AG20443 (cell line): ENCODE measurements at places on chromosomes 1 and 21.

DNA sequence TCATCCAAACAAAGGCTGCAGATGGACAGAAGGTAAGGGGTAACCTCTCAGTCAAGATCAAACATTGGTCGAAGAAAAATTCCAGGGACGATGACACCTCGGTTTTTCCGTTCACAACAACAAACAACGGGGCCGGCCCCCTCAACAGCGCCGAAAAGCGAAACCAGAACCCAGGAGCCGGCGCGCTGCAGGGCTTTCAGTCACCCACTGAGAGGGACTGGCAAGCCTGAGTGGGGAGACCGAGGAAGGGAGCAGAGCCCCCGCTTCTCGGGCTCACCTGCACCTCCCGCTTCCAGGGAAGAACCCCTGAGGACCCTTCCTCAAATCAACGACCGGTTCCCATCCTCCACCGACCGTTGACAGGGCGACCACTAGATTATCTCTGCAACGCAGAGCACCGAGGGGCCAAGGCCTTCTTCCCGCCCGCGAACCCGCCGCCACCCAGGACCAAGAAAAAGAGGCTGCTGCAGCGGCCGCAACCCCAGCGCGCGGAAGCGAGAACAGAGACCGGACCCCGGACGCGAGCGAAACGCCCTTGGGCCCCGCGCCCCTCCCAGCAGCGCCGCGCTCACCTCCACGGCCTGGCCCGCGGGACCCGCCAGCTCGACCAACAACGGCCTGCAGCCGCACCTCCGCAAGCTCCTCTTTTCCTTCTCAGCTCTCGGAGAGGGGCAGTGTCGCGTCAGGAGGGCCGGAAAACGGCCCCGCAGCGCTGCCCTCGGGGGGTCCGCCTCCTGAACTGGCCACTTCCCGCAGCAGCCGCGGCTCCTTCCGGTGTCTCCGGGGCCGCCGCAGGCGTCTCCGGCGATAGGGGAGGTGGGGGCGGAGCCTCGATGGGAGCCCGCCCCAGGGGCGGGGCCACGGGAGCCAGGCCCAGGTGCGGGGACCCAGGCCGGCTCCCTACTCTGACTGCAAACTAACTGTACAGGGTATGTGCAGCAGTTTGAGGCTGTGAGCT, at the start of gene USP33:
TSS of gene USP33 (minus strand) at position 782 of the 958 bp plus-strand sequence. CDS start 18,155 bp downstream, outside the sequence.
- DNase-seq: peak; percentile 95

GRCh38 chr1:95139039-95139438, 21.9 kb downstream of the TLCD4 start:
- no peak for DNase-seq

DNA sequence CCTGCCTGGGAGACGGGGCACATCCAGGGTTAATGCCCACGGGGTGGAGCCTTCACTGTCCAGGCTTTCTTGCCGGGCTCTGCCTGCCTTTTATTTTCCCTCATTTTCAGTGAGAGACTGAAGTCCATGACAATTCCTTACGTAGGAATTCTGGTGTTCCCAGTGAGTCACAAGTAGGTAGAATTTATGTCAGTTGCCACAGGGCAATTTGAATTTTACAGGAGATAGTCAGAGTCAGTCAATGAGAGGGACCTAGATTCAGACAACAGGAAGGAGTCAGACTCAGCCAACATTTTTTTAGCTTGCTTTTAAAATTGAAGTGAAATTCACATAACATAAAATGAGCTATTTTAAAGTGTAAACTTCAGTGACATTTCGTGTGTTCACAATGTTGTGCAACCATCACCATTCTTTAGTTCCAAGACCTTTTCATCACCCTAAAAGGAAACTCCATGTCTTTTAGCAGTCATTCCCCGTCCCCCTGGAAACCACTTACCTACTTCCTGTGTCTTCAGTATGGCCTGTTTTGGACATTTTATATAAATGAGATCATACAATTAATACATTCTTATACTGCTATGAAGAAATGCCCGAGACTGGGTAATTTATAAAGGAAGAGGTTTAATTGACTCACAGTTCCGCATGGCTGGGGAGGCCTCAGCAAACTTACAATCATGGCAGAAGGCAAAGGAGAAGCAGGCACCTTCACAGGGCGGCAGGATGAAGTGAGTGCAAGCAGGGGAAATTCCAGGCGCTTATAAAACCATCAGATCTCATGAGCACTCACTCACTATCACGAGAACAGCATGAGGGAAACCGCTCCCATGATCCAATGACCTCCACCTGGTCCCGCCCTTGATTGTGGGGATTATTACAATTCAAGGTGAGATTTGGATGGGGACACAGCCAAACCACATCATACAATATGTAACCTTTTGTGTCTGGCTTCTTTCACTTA, 14.6 kb downstream of the AJAP1 start:
- DNase-seq: no peak

- DNase-seq: peak; percentile 52
Measured at GRCh38 chr21:35641271-35642016, 418.9 kb downstream of the SETD4 start.

DNA sequence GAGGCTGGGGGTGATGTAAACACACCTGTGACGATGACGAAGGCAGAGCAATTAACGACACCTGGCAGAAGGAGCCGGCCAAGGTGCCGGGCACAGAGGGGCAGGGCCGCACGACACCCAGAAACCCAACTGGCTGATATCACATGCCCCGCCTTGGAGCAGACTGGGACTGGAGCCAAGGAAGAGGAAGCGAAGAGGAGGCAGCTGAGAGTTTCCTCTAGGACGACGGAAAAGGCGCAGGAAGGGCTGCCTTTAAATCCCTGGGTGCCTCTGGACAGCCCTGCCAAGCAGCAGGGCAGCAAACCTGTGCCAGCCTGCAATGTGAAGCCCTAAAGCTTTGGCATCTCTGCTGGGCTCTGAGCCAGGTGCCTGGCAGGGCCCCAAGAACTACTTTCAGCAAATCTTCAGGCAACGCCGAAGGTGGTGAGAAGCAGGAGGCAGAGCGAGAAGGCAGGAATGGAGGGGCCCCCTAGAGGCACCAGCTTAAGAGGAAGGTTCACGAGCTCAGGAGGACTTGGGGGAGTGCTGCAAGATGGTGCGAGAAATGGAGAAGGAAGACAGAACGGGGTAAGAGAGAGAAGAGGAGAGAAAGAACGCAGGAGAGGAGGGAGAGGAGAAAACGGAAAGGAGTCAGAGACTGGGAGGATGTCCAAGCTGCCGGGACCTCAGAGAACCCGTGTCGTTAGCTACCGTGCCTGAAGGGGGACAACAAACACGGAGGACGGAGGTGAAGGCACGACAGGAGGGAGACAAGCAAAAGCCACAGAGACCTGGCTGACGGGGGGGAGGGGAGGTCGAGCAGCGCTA, 25.3 kb upstream of the PEF1 start:
- no peak for DNase-seq

GRCh38 chr1:186325239-186325638, 49.8 kb downstream of the TPR start:
- DNase-seq: no peak

DNA sequence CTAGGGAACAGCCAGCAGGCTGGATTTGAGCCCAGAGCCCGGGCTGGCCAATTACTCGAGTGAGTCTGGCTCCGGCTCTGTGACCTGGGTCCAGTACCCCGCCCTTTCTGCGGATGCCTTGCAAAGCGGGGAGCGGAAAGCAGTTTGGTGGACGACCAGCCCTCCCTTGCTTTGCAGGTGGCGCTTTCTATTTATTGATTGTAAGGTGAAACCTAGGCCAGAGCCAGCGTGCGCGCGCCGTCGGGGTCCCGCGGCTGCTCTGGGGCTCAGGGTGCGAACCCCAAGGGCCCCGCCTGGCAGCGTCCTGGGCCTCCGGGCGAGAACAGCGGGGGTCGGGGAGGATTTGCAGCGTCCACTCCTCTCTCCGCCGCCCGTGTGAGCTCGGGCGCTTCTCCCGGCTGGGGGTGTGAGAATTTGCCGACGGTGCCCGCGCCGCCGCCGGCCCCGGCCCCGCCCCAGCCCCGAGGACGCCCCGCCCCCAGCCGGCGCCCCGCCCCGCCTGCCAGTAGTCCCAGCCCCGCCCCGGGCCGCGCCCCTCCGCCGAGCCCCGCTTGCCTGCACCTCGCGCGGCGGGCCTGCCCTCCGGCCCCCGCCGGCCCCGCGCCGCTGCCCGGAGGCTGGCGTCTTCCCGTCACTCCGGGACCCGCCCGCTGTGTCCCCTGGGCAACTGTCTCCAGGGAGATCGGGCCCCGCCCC, 37.6 kb downstream of the PIK3CD start:
- DNase-seq: peak; percentile 95

DNA sequence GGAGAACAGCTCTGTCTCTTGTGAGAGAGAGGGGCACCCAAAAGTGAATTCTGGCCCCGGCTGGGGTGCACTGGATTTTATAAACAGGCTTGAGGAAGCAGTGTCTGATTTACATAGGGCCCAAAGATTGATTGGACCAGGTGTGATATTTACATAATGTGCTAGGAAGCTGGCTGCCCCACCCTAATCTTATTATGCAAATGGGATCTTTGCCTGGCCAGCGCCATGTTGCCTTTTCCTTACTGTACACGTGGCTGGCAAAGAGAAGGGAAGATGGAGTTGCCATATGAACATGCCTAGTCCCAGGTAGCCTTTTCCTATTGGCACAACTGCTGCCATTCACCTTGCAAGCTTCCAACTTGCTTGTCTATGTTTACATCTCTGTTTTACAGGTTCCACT, 29.0 kb upstream of the CFHR4 start:
- no peak for DNase-seq
